ENCODE measurements at places on chromosomes 4 and X.
A peak's percentile ranks its signal among the peaks of the same experiment; 100 is the strongest.

GRCh38 chr4:80213117-80213815 is 16.0 kb downstream of the PRDM8 start:
- DNase-seq: peak; percentile 81

GRCh38 chr4:106373026-106373425 is 4.4 kb upstream of the GIMD1 start:
- no peak for DNase-seq

DNA sequence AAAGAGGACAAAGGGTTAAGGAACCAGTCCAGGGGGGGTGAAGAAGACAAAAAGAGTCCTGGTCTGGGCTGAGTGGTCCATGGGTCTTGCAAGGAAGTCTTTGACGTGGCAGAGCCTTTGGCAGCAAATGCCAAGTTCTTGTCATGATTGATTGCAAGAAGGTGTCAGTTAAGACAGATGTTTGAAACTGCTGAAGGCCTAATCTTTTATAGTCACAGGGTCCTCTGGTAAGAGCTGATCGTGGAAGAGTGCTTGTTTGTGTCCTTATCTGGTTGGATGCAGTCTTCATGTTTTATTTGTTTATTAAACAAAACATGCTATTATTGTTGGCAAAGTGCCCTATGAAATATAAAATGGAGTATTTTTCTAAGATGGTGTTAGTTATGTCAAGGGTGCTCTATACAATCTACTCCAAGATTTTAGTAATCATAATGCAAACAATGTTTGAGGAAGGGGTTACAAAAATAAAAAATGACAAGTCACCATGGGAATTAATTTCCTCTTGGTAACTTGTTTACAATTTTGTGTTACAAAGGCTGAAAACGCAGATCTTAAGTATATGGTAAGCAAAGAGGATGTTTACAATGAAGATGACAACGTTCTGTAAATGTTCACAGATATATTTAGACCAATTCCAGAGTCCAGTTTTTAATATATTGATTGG is 85.9 kb downstream of the MAGED4 start:
- no peak for DNase-seq

- DNase-seq: no peak
Measured at GRCh38 chrX:124455966-124456365, 109.6 kb downstream of the SH2D1A start.

GRCh38 chrX:105876658-105877057 is 54.3 kb downstream of the NRK start:
- no peak for DNase-seq

DNA sequence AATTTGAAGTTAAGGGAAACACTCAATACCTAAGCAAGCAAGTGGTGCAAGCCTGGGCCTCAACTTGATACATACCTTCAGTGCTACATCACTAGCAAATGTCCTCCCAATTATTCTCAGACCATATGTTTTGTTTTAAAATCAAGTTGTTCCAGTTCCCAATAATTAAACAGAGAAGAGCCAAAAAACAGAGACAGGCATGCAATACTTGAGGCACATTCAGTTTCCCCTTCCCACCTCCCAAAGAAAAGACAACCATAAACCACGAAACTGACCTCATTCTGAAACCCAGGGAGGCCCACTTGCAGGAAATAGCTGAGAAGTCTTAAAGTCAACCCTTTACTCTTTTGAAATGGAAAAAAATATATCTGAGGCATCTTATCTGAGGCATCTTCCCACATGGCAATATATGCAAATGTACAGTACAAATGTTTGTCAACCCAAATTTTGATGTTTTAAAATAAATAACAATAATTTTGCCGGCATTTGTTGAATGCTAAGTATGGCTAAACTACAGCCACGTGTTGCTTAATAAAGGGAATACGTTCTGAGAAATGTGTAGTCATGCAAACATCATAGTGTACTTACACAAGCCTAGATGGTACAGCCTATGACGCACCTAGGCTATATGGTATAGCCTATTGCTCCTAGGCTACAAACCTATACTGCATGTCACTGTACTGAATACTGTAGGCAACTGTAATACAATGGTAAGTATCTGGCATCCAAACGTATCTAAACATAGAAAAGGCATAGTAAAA is 147.5 kb downstream of the TSPAN5 start:
- peak; percentile 81 for DNase-seq

DNA sequence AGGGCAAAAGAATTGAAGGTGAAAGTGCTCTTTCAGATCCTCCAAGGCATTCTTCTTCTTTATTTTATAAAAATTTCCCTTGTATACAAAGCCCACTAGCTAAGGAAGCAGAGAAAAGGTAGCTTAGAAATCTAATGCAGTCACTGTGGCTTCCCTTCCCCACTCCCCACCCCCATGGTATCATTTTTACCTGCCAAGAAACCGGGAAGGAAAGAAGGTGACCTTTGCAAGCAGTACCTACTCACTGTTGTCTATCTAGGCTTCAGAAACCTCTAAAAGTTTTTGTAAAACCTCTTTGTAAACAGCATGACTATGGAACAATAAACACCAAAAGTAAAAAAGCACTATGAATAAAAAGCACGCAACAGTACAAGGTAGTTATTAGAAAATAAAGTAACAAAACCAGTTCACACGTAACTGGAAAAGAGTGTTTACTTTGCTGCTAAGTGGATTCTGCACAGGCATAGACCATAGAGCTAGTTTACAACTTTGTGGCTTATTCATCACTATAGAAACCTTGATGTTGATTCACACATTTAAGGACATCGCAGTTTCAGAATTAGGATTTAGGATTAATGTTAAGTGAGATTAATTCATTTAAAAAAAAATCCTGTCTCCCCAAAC is 109.6 kb upstream of the FTHL17 start:
- no peak for DNase-seq

GRCh38 chr4:122671919-122672490 is 51.1 kb upstream of the IL21 start:
- DNase-seq: peak; percentile 77

- no peak for DNase-seq
Measured at GRCh38 chr4:146890301-146890700, 55.4 kb downstream of the TTC29 start.

DNA sequence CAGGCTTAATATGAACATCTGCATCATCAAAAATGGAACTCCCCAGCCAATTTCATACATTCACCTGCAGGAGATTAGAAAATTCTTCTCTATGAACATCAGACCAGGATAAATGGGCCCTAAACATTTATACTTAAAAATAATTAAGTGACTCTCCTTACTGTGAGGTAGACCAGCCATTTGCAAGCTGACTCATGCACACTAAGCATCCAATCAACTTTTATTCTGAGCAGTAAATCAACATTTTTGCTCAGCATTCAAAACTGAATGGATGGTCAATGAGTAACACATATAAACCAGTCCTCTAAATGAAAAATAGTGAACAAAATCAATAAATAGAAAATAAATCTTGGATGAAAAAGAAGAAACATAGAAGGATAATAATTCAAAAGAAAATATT is 19.9 kb upstream of the PCDH10 start:
- DNase-seq: no peak

GRCh38 chr4:138344054-138344453 is 101.9 kb upstream of the SLC7A11 start:
- DNase-seq: no peak

DNA sequence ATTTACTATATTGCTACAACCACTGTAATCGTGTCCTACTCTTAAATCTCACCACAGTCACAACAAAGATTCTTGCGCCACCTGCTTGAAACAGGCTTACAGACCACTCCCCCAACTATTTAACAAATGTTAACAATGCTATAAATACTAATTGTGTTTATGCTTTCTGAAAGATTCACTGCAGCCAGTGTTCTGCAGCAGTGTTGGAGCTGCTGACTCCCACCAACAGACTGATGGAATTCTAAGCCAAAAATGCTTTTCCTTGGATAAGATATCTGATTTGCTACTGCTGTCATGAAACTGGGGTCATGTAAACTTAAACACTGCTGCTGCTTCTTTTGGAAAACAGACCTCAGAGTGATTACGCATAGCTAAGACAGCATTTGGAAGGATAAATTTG is 244.2 kb upstream of the MAB21L2 start:
- no peak for DNase-seq

DNA sequence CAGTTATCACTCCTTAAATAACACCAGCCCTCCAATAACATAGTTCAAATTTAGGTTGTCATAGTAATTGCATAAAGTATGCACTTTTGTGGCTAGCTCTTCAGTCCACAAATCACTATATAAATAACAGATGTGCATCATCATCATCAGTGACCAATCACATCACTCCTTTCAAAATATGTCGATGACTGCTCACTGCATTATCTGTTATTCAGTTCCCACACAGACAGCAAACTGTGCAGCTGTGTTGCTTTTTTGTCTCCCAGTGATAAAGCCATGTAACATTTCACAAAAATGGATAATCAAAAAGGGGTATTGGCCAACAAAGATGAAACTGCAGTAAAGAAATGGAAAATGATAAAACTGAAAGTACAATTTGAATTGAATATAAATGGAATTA is 205.4 kb downstream of the DCLK2 start:
- no peak for DNase-seq

DNA sequence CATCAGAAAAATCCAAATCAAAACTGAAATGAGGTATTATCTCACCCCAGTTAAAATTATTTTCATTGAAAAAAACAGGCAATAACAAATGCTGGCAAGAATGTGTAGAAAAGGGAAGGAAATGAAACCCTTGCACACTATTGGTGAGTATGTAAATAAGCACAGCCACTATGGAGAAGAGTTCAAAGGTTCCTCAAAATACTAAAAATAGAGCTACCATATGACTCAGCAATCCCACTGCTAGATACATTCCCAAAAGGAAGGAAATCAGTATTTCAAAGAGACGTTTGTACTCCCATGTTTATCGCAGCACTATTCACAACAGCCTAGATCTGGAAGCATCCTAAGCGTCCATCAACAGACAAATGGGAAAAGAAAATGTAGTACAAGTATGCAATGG is 932.4 kb downstream of the PCDH18 start:
- DNase-seq: no peak

DNA sequence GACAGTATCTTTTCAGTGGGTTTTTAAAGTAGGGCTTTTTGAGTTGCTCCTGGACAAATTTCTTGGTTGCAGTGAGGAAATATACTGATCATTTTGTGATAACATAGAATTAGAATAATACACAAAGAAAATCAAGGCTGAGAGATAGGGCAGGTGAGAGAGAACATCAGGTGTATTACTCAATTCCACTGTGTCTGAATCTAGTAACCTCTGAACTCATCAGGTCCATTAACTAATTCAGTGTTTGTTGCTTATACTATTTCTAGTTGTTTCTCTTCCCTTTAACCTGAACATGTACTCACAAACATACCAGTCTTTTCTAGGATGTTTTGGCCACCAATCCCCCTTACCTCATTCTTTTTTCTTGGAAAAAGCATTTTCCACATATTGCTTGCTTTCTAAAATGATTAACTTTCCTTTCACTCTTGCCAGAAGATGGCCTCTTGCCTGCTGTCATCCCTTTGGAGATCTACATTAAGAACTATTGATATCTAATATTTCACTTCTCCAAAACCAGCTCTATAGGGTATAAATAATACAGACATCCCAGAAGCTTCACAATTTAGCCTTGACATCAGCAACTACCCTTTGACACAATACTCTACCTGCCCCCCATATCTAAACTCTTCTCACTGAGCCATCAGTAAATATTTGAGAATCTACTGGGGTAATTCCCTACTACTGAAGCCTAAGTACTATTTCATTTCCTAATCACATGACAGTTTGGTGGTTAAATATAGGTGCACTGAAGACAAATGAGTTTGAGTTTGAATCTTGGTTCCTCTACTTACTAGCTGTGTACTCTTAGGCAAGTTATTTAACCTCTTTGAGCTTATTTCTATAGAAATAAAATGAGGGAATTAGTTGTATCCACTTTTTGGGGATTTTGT is 470.8 kb upstream of the IGFBP7 start:
- DNase-seq: no peak
